ENCODE measurements at places on chromosomes 6 and 20.

GRCh38 chr6:158620963-158621693, 23.4 kb downstream of the DYNLT1 start:
- DNase-seq = no peak

DNA sequence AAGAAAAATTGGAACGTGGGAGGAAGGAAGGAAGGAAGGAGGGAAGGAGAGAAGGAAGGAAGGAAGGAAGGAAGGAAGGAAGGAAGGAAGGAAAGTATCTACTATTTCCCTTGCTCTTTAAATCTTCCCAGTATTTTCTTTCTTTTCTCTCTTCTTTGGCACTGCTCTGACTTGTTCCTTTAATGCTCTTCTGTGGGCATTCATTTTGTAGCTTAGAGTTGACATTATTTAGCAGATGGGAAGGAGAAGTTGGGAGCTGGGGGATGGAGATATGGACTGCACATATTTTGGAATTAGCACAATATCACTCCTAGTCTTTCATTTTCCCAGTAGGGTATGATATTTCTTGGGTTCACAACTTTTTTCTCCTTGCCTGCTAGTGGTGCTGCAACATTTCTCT, 152.2 kb downstream of the TFAP2B start:
- no peak for DNase-seq

DNA sequence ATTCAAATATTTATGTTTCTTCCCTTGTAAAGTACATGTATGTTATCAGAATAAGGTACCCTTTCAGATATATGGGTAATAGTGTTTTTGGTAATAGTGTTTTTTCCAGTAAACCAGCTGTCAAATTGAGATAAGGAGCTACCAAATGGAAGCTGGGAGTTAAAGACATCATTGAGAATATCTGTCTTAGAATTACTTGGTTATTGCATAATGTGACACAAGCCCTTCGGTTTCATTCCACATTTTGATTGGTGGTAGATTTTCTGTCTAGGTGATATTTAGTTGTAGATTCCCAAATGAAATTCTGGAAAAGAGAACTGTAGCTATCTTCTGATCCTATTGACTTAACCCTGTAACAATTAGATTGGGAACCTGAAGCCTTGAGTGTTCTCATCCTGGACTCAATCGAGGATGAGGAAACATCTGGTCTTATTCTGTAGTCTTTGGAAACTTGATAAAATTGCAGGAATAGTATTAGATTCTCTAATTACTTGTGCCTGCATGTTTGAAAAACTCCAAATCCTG, 75.1 kb upstream of the SYNJ2 start:
- DNase-seq = no peak

- DNase-seq = no peak
Measured at GRCh38 chr6:147257760-147258159, 53.5 kb downstream of the STXBP5 start.

- DNase-seq = peak; percentile 79
Measured at GRCh38 chr6:118580585-118581419, 32.7 kb downstream of the PLN start.

DNA sequence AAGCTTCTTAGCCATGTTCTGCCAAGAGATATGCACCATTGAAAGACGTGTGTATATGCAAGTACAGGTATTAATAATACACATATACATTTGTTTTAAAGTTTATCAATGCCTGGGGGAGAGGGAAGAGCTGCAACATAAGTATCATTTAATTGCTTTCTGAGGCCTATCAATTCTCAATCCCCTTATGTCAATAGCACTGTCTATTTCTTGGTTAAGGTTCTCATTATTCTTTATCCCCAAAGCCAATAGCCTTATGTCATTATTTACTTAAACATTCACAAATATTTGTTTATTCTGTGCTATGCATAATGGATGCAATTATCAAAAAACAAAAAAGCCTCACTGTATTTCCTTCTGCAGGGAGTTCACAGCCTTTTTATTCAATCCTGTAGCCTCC, 350.3 kb upstream of the KCNQ5 start:
- DNase-seq = peak; percentile 63

DNA sequence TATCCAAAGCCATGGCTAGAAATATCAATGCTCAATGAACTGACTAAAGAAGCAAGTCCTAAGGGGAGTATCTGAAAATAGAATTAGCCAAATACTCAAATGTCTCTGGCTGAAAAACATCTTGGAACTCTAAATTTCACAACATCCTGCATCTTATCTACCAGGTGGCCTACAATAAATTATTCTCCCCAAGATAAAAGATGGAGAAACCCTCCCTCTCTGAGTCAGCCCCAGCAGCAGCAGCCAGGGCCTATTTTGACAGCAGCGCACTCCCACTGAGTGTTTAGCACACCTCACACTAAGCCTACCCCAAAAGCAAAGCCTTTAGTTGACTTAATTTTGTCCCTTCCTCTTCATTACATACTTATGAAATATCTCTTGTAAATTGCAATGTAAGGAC, 5.9 kb downstream of the CALHM6 start:
- DNase-seq = no peak

DNA sequence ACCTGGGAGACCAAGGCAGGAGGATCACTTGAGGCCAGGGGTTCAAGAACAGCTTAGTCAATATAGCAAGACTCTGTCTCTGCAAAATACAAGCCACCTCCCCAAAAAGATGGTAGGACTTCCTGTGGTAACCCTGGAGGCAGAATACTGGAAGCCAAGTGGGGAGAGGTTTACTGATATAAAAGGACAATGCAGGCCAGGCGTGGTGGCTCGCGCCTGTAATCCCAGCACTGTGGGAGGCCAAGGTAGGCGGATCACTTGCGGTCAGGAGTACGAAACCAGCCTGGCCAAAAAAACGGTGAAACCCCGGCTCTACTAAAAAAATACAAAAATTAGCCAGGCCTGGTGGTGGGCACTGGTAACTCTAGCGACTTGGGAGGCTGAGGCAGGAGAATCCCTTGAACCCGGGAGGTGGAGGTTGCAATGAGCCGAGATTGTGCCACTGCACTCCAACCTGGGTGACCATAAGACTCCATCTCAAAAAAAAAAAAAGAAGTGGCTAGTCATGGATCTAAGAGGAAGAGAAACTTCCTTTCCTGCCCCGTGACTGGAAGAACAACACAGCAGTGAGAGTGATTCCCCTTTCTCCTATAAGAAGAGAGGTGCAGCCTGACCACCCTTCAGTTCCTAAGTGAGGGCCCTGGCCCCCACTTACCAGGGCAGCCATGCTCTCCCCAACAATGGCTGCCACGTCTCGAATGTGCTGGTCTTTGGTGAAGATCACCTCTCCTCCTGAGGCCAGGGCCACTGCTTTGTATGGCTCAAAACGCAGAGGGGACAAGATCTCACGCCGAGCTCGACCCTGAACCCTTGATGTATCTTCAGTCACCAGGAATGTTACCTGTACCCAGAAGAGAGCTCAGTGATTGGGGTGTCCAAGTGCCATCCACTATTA, 6.2 kb downstream of the SAPCD1 start:
- DNase-seq = no peak

All from T47D (cell line).